ENCODE measurements at places on chromosomes 12 and 14.
A peak's percentile ranks its signal among the peaks of the same experiment; 100 is the strongest.

DNA sequence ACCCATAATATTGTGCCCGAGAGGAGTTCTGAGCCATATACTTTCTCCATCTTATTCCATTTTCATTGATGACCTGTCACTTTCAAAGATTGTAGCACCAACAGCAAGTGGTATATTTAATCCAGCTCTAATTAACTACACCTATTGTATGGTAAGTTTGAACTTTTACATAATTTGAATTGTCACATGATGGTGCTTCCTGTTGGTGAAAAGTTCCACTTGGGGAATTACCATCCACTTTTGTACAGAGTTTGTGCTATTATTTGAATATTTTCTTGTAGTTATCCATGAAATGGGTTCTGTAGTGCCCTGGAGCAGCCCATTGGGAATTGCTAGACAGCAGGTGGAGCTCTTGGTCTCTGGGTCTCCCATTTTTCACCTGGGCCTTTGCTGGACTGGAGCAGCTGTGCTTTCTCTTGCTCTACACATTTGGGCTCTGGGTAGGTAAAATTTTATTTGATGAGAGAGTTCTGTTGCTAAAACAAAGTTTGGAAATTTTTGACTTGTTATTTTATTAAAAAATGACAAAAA is 3.0 kb downstream of the SMCO3 start:
- DNase-seq, result no peak

DNA sequence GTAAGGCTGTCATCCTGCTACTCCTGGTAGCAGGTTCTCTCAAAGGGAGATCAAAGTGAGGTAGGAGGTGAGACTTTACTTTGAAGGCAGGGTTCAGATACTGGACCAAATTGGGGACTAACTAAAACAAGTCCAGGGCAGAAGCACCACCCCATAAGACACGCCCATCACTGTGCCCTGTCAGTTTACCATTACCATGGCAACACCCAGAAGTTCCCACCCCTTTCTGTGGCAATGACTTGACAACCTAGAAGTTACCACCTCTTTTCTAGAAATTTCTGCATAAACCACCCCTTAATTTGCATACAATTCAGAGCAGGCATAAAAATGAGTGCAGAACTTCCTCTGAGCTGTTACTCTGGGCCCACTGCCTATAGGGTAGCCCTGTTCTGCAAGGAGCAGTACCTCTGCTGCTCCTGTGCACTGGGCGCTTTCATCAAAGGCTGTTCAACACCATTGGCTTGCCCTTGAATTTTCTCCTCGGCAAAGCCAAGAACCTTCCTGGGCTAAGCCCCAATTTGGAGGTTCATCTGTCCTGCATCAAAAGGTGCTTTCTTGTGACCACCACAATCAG is 64.8 kb upstream of the MAX start:
- no peak for DNase-seq

DNA sequence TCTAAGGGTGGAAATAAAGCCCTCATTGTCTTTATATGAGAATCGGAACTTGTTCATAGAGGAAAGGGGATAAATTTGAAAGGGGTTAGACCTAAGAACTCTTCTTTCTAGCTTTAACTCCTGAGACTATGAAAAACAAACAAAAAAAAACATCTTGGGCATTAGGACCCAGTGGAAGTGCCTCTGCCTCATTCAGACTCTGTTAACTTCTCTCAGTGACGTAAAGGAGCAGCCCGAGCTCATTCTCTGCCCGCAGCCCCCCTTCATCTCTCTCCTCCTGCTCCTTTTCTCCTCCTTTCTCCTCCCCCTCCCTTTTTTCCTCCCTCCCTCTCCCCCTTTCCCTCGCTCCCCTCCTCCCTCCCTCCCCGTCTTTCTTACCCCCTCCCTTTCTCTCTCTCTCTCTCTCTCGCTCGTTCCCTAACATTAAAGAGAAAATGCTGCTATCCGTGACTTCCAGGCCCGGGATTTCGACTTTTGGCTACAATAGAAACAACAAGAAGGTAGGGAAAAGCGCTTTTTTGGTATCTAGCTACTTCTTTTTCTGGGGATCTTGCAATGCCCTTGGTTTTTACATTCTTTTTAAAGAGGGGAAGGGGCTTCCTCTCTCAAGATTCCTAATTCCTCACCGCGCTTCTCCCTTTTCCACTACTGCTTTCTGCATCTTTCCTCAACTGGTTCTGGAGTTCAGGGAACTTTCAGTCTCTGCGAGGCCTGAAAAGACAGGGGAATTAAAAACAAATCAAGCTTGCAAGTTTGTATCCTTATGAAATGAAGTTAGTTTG is at the start of gene RBMS2:
TSS of gene RBMS2 (plus strand) at position 231 of the 782 bp plus-strand sequence. CDS start at position 435, 204 bp downstream.
- DNase-seq, result peak; percentile 78

DNA sequence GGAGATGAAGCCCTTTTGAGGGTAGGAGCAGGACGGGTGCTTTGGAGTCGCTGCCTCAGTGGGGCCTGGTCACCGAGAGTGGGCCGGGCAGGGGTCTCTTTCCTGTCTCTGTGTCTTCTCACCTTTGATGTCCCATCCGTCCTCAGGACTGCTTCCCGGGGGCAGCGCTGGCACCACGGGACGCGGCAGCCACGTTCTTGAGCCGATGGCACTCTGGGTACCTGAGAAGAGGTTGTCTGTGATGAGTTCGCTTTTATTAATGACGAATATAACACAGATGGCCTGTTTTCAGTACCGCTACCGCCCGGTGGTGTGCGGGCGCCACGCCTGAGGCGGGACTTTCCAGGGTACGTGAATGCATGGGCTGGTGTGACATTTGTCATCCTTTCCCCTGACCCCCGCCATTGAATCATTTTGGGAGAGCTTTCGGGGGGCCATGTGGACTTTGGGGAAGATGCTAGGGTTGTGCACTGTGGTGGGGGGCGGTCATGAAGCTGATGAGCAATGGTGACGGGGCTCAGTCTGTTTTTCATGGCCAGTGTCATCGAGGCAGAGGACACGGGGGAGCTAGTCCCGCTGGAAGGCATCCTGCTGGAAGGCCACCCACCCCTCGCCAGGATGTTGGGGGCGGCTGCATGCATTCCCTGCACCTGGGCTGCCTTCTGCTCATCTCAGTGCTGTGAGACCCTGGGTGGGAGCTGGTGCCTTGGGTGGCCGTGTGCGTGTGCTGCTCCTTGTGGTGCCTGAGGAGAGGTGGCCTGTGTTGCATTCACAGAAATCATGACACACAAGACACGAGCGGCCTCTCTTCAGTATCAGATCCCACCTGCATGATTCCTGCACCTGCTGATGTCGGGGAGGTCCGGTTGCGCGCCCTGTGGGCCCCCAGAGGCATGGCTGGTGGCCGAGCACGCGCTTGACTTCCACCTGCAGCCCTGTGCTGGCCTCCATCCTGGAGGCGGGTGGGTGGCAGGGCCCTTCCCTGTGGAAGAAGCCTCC is 162.5 kb upstream of the RTL1 start:
- no peak for DNase-seq

DNA sequence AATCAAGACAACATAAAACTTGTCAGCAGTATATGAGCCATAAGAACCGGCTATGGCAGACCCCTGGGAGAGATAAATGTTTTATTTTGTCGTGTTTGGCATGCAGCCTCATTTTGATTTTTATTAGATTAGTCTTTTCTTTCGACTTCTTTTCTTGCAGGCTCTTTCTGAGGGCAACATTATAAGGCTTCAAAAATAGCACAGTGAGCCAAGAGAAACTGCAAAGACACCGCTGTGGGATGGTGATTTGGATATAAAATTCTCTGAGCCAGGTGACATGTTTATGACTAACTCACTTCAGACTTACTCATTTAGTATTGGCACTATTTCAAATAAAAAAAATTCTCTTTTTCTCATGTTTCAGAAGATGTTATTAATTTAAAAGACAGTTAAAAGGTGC is 96.8 kb upstream of the PKP2 start:
- no peak for DNase-seq

- peak; percentile 3 for DNase-seq
These were observed at the start of gene MGP for GRCh38 chr12:14885718-14886221. Gene MGP (minus strand): TSS chr12:14885854. CDS start chr12:14885791, 63 bp downstream.

DNA sequence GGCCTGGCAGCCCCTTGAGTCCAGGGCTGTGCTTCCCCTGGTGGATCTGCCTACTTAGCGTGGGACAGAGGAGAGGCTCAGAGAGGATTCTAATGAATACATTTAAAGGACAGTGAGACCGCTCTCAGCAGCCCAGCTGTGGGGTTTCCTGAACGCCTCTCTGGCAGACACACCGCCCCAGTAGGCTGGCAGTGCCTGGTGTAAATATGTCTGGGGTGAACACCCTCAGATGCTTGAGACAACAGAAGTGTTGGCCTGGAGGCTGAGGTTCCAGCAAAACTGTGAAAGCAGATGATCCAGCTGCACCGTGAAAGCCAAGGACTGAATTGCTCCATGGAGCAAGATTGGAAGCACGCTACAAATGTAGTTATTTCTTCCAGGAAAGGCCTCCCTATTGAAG is 55.1 kb downstream of the LRRC74A start:
- no peak for DNase-seq

GRCh38 chr12:105835580-105836241 is 303.0 kb downstream of the NUAK1 start:
- DNase-seq, result no peak

DNA sequence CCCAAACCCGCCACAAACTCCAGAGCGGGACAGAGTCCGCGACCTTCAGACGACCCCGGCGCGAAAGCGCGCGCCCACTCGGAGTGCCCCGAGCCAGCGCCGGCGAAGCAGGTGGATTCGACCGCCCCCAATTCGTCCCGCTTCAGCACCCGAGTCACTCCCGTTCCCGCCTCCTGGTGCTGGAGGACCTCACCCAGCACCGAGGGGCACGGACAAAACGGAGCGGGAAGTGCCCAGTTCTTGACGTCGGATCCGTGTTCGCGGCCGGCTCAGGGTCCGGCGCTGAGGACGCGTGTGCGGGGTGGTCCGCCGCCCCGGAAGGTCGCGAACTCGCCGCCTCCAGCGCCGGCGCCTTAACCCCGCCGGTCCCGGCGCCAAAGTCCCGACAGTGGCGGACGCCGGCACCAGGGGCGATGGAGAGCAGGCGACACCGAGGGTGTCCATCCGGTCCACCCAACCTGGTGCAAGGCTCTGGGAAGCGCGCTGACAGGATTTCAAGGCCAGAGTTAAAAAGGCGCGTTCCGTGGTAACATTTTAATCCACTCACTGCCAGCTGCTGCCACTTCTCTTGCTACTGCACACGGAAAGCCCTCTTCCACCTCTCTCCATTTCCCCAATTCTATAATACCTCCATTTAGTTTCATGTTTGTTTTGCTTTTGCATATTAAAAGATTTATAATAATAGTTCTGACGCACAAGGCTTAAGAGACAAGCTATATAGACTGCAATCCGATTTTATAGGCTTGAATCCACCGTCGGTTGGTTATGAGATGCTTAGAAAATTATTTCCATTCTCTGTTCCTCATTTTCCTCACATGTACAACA is 240.0 kb upstream of the CPNE8 start:
- DNase-seq, result no peak

DNA sequence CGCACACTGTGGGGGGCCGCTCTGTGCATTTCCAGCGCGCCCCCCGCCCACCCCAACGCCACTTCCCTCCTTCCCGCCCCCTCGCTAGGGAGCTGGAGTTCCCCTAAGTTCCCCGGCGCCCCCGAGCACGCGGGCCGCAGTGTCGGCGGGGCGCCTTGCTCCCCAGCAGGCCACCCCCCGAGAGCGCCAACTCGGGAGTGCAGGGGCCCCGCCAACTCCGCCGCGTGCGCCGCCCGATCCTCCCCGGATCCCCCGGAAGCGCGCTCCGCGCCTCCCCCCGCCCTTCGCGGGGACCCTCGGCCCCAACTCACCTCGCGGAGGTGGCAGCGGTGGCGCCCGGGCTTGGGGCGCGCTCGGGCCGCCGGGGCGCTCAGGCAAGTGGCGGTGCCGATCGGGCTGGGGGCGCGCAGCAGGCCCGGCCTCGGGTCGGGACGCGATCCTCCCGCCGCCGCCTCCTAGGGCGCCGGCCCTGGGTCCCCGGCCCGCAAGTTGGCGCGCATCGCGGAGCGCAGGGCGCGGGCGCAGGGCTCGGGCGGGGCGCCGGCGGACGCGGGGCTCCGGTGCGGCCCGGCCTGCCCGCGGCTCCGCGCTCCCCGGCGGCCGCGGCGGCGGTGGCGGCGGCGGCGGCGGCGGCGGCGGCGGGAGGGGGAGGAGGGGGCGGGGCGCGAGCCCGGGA is at the start of gene NCOR2:
TSS of gene NCOR2 (minus strand) at position 616 of the 676 bp plus-strand sequence. CDS start 72,361 bp downstream, outside the sequence.
- no peak for DNase-seq

GRCh38 chr14:58002618-58003017 is 136.7 kb upstream of the SLC35F4 start:
- no peak for DNase-seq
